ENCODE measurements at places on chromosomes 3 and 15.

- no peak for DNase-seq
These were observed 105.9 kb upstream of the AGBL1 start for GRCh38 chr15:85973584-85974347.

GRCh38 chr3:70020906-70021660 lies 21.6 kb downstream of the SAMMSON start:
- no peak for DNase-seq

DNA sequence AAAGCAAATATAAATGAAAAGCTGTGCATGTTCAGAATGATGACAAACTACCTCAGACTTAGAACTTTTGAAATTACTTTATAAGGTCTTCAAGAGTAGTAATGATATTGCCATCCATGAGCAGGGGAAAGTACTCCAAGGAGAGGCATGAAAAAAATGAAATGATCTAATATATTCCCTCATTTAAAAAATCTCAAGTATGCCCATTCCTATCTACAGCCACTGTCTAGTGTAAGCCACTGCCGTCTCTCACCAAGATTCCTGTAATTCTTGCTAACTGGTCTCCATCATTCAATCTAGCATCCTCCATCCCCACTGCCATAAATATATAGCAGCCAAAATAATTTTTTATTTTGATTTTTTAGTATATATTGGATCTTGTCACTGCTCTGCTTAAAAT lies 258.8 kb downstream of the PLOD2 start:
- no peak for DNase-seq

- no peak for DNase-seq
These were observed 254.0 kb upstream of the GPR149 start for GRCh38 chr3:154684021-154684420.

DNA sequence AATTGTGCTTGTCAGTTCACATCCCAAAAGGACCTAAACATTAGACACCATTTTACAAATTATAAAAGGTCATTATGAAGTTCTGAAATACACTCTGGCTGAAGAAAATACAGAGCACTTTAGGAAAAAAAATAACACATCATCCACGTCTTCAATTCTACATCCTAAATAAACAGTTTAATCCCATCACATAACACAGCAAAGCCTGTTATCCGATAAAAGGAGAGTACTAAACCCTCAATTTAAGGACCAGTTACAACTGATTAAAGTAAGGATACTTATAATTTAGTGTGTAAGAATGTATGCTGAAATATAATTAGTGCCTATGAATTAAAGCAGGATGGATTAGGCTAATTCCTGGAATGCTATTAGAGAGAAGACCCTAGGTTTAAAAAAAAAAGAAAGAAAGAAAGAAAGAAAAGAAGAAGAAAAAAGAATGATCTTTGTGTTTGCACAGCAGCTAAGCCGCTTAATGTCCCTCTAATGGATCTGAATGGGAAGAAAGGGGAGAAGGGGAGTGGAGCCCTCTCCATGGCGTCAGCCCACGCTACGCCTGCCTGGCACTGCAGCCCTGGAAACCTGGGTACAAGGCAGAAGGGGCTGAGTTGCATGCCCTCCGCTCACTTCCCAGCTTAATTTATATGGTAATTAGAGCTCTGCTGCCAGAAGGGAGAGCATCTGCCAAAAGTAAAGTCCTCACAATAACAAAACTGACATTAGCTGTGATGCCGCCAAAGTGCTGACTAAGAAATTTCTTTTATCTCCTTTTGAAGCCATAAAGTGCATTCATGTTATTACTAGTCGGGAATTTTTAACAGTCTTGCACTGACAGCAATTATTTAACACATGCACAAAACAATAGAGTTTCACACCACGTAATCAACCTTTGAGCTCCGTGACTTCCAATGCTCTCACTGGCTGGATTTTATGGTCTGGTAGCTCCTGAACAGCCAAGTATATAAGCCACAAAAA lies 90.0 kb downstream of the FSIP1 start:
- DNase-seq = no peak

GRCh38 chr3:16289144-16289889 lies 24.3 kb downstream of the OXNAD1 start:
- no peak for DNase-seq

DNA sequence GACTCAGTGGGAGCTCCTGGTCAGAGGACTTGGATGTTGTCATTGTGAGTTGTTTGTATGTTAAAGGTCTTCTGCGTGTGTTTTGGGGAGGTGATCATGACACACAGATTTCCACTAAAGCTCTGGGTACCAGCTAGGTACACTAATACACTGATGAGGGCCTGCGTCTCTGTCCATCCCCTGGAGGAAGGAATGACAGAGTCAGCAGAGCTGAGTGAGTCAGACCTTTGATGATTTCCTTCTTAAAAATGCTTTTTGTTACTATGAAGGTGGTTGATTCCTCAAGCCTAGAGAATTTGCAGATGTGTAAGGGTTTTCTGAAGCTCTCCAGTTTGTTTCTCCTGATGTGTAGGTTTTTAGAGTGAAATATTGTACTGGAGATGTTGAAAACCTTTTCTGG lies 424.1 kb upstream of the TPM1 start:
- no peak for DNase-seq

DNA sequence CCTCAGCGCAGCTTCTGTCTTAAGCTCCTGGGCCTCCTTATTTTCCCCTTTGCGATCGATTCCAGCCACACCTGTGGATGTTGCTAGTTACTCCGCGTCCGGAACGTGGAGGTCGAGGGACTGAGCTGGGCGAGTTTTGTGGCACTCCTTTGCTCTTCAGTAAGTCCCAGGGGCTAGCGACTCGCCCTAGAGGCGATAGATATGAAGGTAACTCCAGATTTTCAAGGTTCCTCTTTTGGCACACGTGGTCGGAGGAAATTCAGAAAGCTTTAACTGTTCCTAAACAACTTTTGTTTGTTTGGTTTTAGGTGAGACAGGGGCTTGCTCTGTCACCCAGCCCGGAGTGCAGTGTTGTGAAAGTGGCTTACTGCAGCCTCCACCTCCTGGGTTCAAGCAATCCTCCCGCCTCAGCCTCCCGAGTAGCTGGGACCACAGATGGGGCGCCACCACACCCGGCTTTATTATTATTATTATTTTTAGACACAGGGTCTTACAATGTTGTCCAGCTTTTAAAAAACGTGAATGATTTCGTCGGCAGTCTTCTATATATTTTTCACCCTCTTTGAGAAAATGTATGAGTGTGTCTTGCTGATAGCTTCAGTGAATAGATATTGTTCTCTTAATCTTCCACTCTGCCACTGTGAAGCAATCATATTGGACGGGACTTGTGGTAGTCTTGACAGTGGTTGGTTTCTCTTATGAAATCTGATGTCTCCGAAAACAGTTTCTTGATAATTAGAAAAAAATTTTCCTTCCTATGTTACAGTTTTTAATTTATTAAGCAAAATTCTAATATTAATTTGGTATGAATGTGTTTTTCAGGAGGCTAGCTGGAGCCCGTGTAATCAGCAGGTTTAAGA lies 785 bp downstream of the MFSD1 start:
- DNase-seq = no peak

- DNase-seq = no peak
These were observed 107.2 kb upstream of the SLC25A36 start for GRCh38 chr3:140834266-140835037.

DNA sequence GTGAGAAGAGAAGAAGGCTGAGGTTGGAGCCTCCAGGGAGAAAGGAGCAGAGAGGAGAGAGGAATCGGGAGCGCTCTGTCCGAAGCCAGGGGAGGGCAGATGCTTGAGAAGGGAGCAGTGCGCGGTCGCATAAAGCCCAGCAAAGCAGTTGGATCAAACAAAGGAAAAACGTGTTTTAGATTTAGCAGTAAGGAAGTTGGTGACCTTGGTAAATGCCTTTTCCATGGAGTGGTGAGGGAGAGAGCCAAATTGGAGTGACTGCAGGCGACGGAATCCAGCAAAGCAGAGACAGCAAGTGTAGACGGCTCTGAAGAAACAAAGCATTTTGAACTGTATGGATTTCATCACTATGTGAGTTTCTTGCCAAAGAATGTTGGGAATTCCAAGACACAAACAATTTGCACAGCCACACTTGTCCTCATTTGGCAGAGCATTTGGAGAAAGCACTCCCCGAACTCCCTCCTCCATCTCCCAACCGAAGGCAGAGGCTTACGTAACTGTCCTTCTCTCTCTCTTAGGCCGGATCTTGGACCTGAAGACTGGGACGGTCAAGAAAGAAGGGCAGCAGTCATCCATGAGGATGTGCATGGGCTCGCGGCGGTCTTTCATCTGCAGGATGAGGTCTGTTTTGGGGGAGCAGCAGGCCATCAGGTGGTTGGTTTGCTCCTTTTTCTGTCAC lies 103.6 kb downstream of the ARNT2 start:
- DNase-seq = no peak

DNA sequence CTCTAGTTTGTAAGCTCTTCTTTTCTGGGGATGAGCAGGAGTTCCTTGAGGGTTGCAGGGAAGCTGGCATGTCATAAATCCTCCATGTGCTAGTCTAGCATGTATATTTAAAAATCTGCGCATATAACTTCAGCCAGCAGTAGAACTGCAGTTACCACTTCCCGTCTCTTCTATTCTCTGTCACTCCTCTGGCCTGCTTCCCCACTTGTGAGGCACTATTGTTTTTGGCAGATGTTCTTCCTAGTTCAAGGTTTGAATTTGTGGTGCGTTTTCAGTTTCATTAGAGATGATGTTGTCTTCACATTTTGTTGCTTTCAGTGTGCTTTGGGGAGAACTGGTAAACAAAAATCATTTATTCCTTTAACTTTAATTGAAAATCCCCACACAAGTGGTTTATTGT lies 169.1 kb upstream of the ZPLD1 start:
- no peak for DNase-seq

GRCh38 chr3:30548600-30548999 lies 57.8 kb upstream of the TGFBR2 start:
- no peak for DNase-seq

GRCh38 chr3:122538956-122539490 lies 24.3 kb upstream of the KPNA1 start:
- DNase-seq = no peak

DNA sequence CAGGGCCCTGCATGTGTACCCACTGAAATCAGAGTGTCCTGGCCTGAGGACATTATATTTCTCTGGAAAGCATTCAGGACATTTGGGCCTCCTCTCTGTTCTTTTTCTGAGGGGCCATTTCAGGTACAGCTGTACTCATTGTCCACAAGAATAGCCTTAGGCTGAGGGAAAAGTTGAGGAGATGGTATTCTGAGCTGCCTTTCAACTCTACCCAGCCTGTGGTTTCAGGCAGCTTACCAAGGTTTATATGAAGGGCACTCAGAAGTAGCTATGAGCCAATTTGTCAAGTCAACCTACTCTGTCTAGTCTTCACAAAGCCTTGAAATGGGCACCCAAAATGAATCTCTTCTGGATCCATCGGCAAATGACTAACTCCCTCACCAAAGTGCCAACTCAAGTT lies 9.4 kb downstream of the ATP13A4 start:
- DNase-seq = no peak

GRCh38 chr15:57500256-57500655 lies 91.4 kb upstream of the MYZAP start:
- no peak for DNase-seq

DNA sequence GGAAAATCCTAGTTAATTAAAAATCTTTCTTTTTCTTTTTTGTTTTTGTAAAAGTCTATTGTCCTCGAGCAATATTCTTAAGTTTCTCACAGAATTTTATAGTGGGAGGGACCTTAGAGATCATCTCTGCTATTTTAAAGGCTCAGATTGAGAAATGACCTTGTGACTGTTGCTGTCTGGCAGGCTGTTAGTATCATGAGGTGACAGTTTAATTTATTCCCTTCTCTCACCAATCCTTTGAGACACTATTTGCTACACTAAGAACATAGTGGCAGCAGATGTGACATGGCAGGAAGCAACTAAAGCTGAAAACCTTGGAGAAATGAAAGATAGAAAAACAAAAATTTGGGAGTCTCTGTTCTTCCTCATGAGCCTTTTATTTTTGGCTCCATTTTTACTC lies 24.9 kb downstream of the APPL1 start:
- no peak for DNase-seq

DNA sequence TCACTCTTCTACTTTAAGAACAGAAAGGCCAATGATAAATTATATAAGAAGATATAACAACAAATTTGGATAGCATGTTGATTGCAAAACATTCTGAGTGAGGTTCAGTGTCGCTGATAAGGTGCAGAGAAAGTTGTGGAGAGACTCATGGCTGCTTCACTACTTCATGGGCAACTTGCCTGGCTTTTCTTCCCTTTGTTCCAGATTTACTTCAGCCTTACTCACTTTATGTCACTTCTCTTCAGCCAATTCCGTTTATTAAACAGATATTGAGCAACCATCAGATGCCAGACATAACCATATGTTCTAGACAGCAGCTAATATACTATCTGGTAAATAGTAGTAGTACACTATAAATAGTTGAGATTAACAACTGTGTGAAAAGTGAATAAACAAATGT lies 150.0 kb upstream of the CHL1 start:
- no peak for DNase-seq

- DNase-seq = no peak
These were observed 82.8 kb downstream of the SLCO3A1 start for GRCh38 chr15:91936182-91936775.

DNA sequence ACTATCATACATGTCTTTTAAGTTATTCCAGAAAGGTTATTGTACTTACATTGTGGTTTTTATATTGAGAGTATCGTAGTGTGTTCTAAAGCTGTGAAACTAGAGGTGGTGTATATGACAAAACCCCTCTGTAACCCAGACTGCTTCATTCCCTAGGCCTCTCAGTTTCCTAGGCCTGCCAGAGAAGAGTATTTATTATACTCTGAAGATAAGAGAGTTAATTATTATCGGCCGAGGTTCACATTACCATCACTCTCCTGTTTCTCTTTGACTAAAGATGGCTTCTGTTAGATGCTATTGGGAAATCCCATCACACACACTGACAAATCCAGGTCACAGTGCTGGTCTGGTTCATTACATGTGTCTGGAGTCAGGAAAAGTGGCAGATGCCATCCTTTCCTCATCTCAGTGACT lies 20.5 kb downstream of the EXOSC7 start:
- no peak for DNase-seq

DNA sequence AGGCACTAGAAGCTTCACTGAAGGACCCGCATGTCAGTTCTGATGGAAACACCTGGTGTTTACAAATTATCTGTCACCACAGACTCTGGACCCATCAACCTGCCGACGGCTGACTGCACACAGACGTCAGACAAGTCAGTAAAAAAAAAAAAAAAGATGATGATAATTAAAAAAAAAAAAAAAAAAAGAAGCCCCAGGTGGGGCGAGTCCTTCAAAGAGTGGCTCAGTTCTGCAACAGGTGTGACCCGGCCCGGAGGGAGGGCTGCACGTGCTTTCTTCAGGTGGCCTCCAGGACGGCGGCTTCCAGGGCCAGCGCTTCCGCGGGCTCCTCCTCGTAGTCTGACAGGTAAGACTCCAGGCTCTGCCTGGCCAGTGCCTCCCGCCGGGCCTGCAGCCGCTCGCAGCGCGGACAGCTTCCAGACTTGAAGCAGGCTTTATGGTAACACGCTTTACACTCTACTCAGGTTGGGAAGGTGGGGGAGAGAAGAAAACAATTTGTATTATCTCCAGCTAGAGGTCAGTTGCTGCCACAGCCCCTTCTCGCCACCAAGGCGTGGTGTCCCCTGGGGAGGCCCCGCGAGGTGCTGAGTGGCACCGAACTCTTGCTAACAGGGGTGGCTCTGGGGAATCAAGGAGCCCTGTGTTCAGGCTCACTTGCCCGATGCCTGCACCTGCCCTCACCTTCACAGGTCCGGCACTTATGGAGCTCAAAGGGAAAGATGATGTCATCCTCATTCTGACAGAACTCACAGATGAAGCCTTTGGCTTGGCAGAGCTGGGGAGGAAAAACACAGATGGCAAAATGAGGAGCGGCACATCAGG lies 61.8 kb downstream of the RUBCN start:
- no peak for DNase-seq

GRCh38 chr3:45214061-45214680 lies 11.9 kb downstream of the TMEM158 start:
- no peak for DNase-seq

All from activated T-helper 9 cell treated with anti-CD3 and anti-CD28 coated beads, Interleukin-2, amount 50 U/mL, for 16 hours (primary cell).